ENCODE measurements at places on chromosomes 12 and 14.
A peak's percentile ranks its signal among the peaks of the same experiment; 100 is the strongest.

DNA sequence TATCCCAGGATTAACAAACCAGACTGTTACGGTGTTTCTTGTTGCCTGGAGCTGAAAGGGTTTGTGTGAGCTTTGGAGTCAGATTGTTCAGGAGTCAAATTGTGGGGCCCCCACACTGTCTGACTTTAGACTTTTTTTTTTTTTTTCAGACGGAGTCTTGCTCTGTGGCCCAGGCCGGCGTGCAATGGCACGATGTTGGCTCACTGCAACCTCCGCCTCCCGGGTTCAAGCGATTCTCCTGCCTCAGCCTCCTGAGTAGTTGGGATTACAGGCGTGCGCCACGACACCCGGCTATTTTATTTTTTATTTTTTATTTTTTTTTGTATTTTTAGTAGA, 847 bp downstream of the TSFM start:
- no peak for DNase-seq

- DNase-seq, result no peak
Measured at GRCh38 chr12:78316631-78317468, 486.2 kb downstream of the NAV3 start.

- peak; percentile 48 for DNase-seq
Measured at GRCh38 chr12:56565510-56566101, 44.0 kb downstream of the RBMS2 start.

GRCh38 chr12:100827901-100828520, 33.4 kb downstream of the ANO4 start:
- no peak for DNase-seq

DNA sequence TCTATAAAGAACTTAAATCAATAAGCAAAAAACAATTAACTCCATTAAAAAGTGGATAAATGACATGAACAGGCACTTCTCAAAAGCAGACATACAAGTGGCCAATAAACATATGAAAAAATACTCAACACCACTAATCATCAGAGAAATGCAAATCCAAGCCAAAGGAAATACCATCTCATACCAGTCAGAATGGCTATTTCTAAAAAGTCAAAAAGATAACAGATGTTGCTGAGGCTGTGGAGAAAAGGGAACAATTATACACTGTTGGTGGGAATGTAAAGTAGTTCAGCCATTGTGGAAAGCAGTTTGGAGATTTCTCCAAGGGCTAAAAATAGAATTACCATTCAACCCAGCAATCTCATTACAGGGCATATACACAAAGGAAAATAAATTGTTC, 234.5 kb upstream of the PLXNC1 start:
- DNase-seq, result no peak

- no peak for DNase-seq
Measured at GRCh38 chr12:70185301-70185700, 57.9 kb upstream of the CNOT2 start.

DNA sequence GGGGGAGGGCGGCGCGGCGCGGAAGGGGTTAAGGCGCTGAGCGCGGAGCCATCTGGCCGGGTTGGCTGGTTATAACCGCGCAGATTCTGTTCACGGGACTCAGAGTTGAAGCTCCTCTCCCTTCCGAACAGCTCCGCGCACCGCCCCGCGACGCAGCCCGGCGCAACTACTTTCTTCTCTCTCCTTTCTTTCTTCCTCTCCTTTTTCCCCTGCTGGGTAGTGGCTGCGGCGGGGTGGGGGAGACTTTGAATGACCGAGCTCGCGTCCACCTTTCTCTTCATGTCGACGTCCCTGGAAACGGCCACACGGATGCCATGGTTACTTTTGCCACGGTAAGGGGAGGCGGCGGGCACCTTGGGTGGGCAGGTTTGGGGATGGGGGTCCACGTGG, at the start of gene NTF3:
TSS of gene NTF3 (plus strand) at position 98 of the 390 bp plus-strand sequence. CDS start at position 315, 217 bp downstream.
- DNase-seq, result no peak

DNA sequence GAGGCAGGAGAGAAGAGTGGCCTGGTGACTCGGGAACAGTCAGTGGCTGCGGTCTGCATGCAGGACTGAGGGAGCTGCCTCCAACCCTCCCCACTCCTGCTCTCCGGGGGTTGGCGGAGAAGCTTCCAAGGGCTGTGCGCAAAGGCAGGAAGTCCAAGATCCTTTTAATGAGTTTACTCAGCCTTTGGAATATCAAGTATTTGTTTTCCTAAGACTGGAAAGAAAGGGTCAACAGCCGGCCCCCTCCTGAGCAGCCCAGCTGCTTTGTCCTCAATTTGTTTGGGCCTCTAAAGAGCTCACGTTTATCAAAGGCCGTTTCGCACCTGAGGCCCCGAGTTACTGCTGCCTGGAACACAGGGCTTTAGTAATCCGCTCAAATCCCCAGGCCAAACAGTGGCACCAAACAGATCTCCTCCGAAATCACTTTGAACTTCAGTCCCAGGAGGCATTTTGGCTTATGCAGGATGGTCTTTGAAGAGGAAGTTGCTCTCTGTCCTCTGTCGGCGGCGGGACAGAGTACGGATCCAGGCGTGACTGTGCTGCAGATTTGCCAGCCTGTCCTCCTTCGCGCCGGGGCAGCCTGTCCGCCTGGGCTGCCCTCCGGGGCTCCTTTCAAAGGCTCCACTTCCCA, 117.2 kb upstream of the FZD10 start:
- DNase-seq, result no peak

- DNase-seq, result no peak
Measured at GRCh38 chr12:95547522-95548055, 3.7 kb downstream of the USP44 start.

- DNase-seq, result peak; percentile 55
Measured at GRCh38 chr14:59463787-59464485, 1.2 kb downstream of the GPR135 start.

DNA sequence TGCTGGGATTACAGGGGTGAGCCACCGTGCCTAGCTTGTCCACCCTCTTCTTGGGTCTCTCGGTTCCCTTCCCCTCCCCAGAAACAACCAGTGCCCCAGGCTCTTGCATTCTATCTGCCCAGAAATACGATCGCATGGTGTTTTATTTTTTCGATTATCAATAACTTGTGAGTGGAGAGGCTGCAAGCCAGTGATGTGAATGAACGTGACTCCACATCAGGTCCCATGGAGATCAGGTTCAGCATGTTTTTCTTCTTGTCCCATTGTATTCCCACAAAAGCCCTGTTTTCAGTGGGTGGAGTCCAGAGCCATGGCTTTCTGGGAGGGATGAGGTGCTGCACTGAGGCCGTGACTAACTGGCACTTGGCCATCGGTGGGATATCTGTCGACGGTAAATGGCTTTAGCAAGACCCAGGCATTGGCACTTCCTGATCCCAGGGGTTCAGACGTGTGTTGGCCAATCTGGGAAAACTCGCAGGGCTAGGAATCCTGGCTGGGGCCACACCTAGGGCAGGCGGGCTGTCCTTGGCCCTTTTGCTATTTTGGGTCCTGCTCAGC, 12.7 kb upstream of the HNF1A start:
- DNase-seq, result no peak

GRCh38 chr12:18071336-18071735, 18.7 kb downstream of the RERGL start:
- no peak for DNase-seq

DNA sequence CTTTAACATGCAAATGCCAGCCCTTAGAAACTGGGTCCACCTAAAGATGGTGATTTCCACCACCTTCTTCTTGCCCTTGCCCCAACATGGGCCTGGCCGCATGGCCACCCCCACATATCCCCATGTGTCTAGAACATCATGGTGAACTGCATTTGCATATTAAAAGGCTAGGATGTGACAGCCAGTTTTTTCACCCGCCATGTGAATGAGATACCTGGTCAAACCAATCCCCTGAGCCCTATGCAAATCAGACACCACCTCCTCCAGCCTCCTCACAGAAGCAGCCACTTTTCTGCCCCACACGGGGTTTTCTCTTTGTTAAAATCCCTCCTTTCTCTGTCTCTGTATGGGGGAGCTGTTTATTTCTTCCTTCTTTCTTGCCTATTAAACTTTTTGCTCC, 1322.5 kb downstream of the FSCB start:
- no peak for DNase-seq

DNA sequence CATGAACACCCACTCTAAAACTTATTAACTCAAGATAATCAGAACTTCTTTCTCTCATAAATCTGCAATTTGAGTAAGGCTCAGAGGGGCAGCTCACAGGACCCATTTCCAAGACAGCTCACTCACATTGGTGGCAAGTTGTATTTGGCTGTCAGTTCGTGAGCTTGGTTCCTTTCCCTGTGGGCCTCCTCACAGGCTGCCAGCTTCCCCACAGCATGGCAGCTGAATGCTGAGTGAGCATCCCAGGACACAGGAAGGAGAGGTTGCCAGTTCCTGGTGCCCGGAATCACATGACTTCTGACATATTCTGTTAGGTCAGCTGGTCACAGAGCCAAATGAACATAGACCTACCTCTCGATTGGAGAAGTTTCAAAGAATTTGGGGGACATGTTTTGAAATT, 116.6 kb upstream of the TMEM233 start:
- DNase-seq, result no peak

GRCh38 chr12:41039461-41039860, 148.7 kb upstream of the PDZRN4 start:
- DNase-seq, result no peak
